ENCODE measurements at places on chromosomes 12 and 14.

- DNase-seq: no peak
Observed at GRCh38 chr14:90522571-90523191, 125.9 kb downstream of the CALM1 start.

DNA sequence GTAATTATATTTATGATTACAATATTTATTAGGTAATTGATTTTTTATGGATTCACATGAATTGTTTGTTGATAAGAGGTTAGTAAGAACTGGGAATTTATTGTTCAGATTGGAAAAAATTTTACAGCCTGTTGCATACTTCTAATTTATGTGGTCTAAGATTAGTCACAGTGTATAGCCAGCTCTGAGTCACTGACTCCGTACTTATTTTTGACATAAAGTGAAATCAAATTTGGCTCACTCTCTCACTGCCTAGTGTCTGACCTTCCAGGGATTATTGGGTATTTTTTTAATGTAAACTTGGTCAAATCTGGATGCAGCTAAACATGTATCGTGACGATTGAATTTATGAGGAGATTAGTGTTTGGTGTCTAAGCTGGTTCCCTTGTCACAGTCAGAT is 109.3 kb downstream of the PTPRQ start:
- no peak for DNase-seq

- no peak for DNase-seq
Observed at GRCh38 chr12:121538699-121539061, 42.1 kb downstream of the KDM2B start.

DNA sequence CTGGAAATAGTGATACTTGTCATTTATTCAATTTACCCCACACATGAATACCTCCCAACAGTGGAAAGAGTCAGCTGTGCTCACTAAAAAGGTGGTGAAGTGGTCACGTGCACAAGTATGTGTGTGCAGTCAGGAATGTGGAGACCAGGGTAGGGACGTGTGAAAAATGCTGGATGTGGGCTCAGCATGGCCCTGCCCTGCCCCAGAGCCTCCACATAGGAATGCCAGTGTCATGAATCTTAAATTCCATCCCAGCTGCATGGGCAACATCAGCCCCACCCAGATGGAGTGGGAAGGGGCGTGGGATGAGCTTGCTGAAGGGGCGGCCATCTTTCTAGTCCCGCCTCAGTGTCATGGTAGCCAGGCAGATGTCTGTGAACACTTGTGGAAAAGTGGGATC is 87.7 kb downstream of the C12orf75 start:
- DNase-seq: no peak

DNA sequence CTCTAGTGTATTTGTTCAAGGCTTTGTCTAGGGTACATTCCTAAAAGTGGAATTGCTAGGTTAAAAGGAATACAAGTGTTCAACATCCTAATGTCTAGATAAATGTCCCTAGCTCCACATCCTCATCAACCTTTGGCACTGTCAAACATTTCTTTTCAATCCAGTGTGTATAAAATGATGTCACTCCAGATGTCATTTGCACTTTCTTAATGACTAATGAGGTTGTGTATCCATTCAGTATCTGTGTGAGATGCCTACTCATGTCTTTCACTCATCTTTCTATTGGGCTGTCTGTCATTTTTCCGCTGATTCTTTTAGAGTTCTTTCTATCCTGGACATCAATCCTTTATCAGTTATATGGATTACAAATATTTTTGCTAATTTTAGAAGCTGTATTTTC is 43.3 kb downstream of the ARMH4 start:
- DNase-seq: no peak

GRCh38 chr12:106248846-106249371 is 1.1 kb upstream of the CKAP4 start:
- DNase-seq: no peak

GRCh38 chr12:24661657-24662096 is 287.2 kb downstream of the BCAT1 start:
- no peak for DNase-seq

- no peak for DNase-seq
Observed at GRCh38 chr12:104582739-104583138, 126.0 kb downstream of the CHST11 start.

- DNase-seq: no peak
Observed at GRCh38 chr12:132426349-132427173, 63.4 kb upstream of the FBRSL1 start.

GRCh38 chr12:96136161-96136560 is 58.0 kb upstream of the ELK3 start:
- no peak for DNase-seq

DNA sequence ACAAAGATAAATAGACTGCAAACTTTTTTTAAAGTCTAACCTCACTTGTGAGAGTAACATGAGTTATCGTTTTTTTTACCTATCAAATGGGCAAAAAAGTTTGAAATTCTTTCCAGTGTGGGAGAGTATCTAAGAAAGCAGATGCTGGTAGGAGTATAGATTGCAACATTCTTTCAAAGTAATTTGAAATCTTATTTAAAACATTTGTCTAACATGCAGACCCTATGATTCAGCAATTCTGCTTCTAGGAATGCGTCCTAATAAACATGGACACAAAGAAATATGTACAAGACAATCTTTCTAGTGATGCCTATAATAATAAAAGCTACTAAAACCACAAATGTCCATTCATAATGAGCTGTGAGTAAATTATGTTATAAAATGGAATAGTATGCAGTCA is 110.4 kb upstream of the TMCC3 start:
- DNase-seq: no peak

DNA sequence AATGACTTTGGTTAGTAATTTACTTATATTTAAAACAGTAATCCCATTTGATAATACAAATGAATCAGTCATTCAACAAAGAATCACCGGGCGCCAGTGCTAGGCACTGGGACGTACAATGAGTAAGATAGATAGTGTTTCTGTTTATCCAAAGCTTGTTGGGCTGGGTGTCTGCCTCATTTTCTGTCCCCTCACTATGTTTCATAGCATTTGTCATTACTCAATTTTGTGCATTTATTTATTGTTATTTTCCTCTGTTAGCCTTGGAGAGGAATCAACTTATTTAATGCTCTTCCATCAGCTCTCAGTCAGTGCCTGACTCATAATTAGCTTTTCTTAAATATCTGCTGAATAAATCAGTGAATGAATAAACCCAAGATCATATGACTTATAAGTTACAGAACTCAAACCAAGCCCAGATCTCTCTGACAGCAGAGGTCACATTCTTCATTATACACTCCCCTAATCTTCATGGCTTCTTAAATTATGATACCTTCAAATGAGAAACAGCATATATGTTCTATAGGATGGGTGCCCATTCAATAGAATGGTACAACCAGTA is 86.2 kb downstream of the TSPAN8 start:
- no peak for DNase-seq

- no peak for DNase-seq
Observed at GRCh38 chr12:56315249-56315621, 553 bp downstream of the CNPY2 start.

GRCh38 chr12:121789233-121789781 is 4.2 kb downstream of the RHOF start:
- DNase-seq: no peak

- no peak for DNase-seq
Observed at GRCh38 chr12:3102771-3103410, 25.7 kb downstream of the TSPAN9 start.

GRCh38 chr14:80239631-80240030 is 28.3 kb upstream of the DIO2 start:
- DNase-seq: no peak

DNA sequence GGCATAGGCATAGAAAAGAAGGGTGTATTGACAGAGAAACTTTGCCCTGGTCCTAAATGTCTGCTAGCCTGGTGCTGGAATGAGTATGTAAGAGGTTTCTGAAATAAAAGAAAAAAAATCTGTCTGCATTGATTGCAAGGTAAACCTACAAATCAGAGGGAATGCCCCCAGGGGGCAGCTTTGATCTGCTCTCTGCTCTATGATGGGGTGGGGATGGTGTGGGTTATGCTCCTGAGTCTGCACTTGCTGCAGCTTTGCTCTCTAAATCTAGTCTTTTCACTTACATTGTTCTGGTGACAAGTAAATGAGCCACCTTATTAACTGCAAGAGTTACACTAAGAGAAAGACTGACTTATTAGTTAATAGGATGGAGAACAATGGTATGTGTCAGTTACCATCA is 468.4 kb upstream of the STXBP6 start:
- DNase-seq: no peak

DNA sequence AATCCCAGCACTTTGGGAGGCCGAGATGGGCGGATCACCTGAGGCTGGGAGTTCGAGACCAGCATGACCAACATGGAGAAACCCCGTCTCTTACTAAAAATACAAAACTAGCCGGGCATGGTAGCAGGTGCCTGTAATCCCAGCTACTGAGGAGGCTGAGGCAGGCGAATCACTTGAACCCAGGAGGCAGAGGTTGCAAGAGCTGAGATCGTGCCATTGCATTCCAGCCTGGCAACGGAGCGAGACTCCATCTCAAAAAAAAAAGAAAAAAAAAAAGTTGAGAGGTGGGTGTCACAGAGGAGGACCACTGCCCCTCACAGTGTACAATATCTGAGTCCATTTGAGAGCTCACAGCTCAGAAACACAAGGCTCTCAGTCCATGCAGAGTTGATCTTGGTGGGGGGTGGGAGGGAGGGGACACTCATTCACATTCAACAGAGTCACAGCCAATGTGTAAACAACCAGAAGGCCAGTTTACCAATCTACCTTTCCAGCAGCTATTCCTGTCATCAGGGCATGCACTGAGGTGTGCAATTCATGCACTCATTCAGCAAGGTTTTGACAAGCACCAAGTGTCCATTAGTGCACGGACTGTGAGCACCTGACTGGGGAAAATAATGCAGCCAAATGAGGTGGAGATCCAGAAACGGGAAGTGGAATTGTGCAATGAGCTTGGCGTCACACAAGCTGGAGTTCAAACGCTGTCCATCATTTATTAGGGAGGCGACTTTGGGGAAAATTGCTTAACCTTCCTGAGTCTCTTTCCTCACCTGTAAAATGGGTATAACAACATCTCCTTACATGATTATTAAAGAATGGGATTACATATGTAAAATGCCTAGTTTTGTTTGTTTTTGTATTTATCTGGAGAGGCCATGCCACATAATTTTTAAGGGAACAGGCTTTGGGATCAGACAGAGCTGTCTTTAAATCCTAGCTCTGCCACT is 4.4 kb upstream of the EIF5 start:
- DNase-seq: no peak

GRCh38 chr14:89167705-89168104 is 249.3 kb downstream of the FOXN3 start:
- DNase-seq: no peak

- DNase-seq: no peak
Observed at GRCh38 chr14:105072892-105073719, 7.9 kb upstream of the GPR132 start.

DNA sequence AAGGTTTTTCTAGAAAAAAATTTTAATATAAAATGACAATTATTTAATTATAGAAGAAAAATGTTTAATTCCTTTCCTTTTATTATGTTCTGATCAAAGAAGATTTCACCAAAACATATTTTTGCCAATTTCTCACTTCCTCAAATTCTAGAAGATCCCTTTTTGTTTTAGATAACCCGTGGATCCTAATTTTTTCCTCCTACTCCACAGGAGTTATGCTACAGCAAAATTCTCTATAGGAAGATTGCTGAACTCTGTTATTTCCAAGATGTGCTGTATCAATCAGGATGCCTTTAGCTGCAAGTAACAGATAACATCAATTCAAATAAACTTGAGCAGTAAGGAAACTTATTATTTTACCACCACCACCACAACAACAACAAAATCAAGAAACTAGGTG is 3.8 kb upstream of the SNX6 start:
- DNase-seq: no peak

DNA sequence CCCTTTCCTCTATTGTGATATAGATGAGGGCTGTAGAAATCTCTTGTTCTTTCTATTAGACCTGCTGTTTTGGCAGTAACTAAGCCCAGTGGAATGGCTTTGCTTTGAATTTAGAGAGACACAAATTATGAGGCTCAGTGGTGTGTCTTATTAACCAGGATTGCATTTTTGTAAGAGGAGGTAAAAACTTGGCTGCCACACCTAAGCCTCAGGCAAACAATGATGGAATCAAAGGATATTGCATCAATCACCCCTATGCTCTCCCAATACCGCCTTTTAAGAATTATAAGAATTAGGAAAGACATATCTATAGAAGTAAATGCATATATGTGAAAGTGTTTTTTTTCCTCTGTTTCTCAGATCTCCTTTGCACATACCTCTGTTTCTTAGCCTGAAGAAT is 63.3 kb downstream of the ACSS3 start:
- no peak for DNase-seq

- DNase-seq: no peak
Observed at GRCh38 chr12:12925388-12925787, 26.6 kb downstream of the GPRC5D start.

- no peak for DNase-seq
Observed at GRCh38 chr12:100591979-100592378, 18.5 kb downstream of the GAS2L3 start.

DNA sequence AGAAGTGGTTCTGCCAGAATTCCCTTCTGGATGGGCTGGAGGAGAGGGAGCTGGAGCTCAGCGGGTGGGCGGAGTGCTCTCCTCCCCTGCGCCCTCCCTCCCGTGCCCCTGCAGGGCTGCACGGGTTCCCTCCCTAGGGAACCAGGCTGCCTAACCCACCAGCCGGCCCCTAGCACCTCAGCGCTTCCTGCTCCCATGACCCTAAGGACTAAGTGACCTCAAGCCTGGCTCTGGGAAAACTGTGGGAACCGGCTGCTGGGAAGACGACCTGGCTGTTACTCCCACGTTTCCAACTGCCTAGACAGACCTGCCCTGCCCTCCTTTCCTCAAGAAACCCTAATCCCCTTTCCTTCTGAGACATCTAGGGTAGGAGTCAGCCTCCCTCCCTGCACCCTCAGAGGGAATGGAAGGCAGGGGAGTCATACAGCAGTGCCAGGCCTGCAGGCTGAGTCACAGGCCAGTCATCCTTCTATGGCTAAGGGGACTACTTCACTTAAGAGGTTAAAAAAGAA is 31.5 kb downstream of the SLC6A12 start:
- no peak for DNase-seq

- DNase-seq: no peak
Observed at GRCh38 chr12:93853698-93854478, 176.7 kb downstream of the CRADD start.

GRCh38 chr12:109739747-109740693 is 26.4 kb downstream of the FAM222A start:
- no peak for DNase-seq

- DNase-seq: no peak
Observed at GRCh38 chr12:116121453-116121871, 156.0 kb downstream of the MED13L start.

DNA sequence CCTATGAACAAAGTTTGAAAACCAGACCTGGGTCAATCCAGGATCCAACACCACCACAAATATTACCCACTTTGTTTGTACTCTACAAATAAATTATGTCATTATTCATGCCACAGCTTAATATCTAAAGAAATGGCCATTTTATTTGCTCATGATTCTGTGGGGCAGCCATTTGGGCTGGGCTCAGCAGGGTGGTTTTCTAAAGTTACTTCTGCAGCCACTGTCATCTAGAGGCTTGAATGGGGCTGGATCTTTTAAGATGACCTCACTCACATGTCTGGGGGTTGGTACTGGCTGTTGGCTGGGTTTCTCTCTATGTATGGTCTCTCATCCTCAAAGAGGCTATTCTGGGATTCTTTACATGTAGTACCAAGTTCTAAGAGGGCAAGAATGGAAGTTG is 96.2 kb downstream of the VCPKMT start:
- DNase-seq: no peak

GRCh38 chr14:74580275-74580672 is 31.8 kb downstream of the LTBP2 start:
- no peak for DNase-seq

- no peak for DNase-seq
Observed at GRCh38 chr12:124476011-124476400, 91.4 kb downstream of the NCOR2 start.

Measured in stimulated activated CD4-positive, alpha-beta T cell treated with anti-CD3 and anti-CD28 coated beads, Interleukin-4, amount 100 ng/mL, for 48 hours (primary cell).